Effector memory CD8-positive, alpha-beta T cell (primary cell): ENCODE measurements at places on chromosomes 11 and 22.

DNA sequence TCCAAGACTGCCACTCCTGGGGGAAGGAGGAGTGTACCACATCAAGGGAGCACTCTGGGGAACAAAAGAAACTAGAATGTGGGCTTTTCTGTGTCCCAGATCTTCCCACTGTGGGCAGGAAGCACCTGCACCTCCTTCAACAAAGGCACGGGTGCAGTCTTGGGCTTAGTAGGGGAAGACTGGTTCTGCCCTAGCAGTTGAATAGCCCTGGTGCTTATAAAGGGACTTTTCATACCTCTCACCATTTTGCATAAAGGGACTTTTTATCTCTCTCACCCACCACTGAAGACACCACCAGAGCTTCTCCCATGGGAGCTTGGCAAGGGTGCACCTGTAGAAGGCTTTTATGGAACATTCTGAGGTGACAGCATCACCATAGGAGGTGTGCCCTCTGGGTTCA, 65.8 kb upstream of the MS4A8 start:
- DNase-seq, result no peak

DNA sequence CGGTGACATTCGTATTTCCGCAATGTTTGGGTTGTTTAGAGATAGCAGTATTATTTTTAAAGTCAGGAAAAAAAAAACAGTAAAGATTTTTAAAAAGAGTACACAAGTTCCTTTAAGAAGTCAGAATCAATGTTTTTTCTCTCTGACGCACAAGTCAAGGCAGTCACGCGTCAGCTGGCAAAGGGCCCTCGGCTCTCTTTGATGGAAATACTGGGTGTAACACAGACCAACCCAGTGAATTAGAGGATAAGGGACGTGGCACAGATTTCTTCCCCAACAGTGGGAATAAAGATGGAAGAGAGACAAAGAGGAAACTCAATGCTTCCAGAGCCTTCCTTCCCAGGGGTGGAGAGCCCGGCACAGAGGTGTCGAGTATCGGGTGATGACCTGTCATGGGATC, 13.4 kb downstream of the ASCC2 start:
- DNase-seq, result no peak

DNA sequence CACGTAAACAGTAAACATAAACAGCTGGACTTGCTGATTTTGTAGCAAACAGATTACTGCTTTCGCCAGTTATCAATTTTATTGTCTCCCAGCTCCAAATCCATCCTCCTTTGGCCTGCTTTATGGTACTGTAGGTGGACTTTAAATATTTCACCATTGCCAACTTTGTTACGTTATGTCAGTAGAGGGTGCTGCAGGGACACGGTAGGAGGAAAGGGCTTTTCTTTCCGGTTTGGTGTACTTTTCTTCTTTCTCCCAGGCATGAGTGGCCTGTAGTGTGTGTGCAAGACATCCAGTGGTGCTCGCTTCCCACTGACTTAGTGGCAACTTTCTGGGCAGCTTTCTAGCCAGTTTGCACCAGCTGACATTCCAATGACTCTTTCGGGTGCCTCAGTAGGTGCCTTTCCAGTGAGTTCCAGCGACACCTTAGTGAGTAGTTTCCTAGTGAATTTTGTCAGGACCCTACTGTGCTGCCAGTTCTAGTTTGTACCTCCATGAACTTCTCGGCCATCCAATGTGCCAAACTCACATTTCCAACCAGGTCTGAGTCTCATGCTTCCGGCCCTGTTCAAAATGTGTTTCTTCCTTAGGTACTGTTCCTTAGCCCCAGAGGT, 267.6 kb upstream of the TENM4 start:
- no peak for DNase-seq

DNA sequence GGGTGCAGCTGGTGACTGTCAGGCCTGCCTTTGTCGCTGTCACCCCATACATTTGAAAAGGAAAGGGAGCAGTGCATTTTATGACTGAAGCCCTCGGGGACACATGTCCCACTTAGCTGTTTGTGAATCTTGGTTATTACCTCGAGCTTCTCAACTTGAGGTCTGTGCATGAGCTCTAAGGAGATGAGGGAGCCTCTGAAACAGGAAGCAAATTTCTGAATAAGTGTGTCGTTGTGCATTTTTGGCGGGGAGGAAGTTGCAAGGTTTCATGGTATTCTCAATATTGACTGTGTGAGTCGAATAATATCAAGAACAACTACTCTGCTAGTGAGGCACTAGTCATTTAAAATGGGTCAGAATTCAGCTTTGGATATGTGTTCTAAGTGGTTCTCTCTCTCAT, 149.7 kb upstream of the PLET1 start:
- DNase-seq, result no peak

- no peak for DNase-seq
Measured at GRCh38 chr11:120819437-120820365, 204.2 kb upstream of the TBCEL start.

DNA sequence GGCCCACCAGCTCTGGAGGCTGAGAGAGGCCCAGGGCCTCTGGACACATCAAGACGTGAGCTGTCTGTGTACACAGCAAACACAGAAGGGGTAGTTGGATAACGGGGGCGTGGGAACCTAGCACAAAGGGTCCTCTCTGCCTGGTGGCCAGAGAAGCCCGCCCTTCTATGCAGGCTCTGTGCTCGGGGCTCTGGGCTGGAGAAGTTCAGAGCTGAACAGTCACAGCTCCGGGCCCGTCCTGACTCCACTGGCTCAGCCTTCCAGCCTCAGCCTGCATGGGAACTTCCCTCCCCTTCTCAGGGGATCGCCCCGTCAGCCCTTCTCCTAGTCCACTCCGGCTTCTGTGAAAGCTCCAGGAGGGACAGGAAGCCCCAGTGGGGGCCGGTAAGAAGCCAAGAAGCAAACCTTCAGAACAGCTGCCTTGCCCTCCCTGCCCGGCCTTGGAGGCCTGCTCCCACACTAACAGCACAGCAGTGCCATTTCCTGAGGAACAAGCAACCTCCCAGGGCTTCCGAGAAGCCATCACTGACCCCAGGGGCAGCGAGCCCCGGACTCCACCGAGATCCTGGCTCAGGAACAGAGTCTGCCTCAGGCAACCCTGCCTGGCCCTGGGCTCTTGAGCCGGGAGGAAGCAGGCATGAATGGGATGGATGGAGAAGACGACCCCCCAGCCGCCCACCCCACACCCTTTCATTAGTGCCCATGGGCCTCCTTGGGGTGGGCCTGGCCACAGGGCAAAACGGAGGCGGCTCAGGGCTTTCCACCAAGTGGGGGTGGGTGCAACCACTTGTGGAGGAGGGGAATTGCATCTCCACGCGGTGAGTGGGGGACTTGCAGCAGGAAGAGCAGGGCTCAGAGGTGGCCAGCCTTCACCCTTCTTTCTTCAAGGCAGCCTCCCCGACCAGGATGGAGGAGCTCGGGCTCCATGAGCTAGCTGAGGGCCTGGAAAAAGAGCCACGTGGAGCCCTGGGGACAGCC, 119.8 kb downstream of the ST3GAL4 start:
- DNase-seq, result no peak

GRCh38 chr22:49403102-49403501, 424.6 kb downstream of the BRD1 start:
- no peak for DNase-seq

DNA sequence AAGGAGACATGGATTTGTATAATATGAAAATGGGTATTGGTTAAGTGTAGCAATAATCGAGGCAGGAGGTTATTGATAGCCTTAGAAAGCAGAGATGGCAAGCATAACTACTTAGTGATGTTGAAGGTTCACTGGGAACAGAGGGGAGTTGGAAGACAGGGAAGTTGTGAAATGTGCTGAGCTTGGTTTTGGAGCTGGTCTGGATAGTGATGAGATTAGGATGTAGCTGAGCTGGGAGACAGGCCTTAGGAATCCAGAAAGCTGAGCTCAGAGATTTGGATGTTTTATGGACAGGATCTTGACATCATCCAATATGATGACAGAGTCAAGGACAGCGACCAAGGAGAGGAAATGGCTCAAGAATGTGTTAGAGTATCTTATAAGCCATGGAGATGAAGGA, 113.1 kb downstream of the ARHGAP42 start:
- no peak for DNase-seq

DNA sequence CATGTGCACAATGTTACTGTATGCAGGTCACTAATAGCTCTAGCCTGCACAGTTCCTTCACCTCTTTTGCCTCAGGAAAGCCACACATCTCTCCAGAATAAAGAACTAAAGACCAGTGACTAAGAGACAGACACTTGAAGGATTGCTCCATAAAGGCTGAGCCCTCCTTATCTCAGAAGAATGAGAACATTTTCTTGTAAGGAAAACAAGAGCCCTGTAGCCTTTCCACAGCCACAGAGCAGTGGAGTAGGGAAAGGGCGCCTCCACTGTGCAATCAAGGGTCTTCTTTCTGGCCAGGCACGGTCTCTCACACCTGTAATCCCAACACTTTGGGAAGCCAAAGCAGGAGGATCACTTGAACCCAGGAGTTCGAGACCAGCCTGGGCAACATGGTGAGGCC, 202.6 kb upstream of the TMEM45B start:
- DNase-seq, result no peak

- DNase-seq, result no peak
Measured at GRCh38 chr11:61588728-61589191, 7.9 kb upstream of the SYT7 start.

DNA sequence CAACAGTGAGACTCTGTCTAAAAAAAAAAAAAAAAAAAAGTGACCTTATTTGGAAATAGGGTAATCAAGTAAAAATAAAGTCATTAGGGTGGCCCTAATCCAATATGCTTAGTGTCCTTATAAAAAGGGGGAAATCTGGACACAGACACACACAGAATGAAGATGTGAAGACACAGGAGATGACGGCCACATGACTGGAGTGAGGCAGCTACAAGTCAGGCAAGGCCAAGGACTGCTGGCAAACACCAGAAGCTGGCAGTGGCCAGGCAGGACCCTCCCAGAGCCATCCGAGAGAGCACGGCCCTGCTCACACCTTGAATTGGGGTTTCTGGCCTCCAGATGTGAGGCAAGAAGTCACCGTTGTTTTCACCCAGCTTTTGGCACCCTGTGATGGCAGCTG, 28.6 kb downstream of the LRFN4 start:
- DNase-seq, result no peak

- DNase-seq, result no peak
Measured at GRCh38 chr11:113153847-113154246, 160.5 kb upstream of the TTC12 start.

GRCh38 chr11:19253817-19254216, 13.1 kb upstream of the E2F8 start:
- no peak for DNase-seq

GRCh38 chr11:59201353-59201752, 11.4 kb downstream of the MPEG1 start:
- DNase-seq, result no peak
